Activated CD4-positive, alpha-beta memory T cell treated with anti-CD3 and anti-CD28 coated beads for 36 hours (primary cell): ENCODE measurements at places on chromosomes 1 and 21. TPM values are rescaled to one million over a fixed set of nuclear protein-coding genes. Genes with fewer than 3 reads are reported as not detected.

DNA sequence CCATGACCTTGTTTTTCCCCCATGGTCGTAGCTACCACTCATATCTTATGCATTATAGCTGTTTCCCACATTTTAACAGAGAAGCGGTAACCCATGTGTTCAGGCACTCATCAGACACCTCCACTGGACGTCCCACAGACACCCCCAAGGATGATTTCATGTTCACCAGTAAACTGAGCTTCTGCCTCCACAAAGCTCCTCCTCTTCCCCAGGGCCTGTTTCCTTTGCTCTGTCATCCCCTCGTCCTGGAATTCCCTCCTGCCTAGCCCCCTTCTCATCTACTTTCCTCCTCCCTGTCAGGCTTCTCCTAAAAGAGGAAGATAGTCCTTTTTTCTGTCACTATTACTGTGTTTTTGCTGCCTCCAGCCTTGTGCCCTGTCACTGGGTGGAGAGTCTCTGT is 111.2 kb downstream of the OMA1 start:
- DNase-seq, result no peak

DNA sequence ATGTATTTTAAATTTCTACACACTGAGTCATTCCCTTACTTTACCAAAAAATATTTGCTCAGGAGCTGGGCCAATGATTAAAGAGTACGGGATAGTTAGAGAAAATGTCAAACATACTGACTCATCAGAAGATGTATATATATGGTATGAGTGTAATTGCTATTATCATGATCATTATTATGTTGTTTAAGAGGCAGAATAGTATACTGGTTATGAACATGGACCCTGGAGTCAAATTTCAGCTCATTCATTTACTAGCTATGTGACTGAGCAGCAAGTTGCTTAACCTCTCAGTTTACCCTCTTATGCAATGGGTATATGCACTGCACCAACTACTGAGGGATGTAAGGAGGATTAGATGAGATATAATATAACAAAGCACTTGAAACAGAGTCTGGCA is 41.2 kb upstream of the USH2A start:
- DNase-seq, result no peak

GRCh38 chr1:153869486-153869885 is 53.3 kb downstream of the GATAD2B start:
- DNase-seq, result no peak

DNA sequence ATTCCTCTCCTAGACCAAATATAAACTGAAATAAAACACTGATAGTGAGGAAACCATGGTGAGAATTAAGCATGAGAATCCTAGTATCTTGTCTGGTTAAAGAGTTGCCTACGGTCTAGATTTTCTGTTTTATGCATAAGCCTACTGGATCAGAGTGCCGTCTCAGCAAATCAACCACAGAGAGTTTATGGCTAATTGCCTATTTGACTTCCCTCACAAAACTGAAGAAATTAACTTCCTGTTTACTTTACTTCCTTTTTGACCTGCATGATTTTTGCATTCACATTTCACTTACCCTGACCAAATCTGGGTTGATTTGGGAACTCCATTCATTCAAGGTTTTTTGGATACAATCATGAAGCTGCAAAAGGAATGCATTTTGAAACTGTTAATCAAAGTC is 5.0 kb downstream of the GCLM start:
- DNase-seq, result no peak

DNA sequence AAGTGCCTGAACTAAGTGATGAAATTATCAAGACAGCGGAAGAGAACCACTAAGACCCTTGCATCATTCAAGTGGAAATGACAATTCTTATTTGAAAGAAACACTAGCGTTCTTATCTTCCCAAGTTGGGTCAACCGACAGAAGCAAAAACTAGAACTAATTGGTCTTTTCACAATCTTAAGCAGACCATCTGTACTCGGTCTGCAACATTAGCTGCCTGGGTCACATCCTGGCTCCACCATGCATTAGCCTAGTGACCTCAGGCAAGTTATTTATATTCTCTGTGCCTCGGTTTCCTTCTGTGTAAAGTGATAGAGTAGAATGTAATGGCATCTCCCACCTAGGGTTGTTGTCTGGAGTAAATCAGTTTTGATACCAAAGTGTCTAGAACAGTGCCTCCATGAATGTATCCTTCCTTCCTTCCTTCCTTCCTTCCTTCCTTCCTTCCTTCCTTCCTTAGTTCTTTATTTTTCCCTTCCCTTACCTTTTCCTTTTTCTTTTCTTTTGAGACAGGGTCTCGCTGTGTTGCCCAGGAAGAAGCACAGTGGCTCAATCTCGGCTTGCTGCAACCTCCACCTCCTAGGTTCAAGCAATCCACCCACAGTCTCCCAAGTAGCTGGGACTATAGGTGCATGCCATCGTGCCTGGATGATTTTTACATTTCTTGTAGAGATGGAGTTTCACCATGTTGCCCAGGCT is 6.0 kb downstream of the COLGALT2 start:
- DNase-seq, result no peak

DNA sequence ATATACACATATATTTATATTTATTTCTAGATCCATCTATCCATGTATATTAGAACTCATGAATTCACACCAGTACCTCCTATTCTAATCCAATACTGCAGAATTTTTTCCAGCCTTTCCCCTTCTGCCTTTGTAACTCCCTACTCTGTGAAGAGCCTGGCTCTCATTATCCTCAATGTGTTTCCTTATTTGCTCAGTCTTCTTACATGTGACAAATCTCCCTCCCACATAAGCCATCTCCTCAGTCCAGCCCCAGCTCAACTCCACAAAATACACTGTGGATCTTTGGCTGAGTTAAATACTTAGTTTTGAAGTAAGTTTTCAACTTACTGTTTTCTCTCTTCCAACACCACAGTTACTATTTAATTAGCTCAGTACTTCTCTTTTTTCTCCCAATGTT is 45.7 kb downstream of the ATP5PO start:
- DNase-seq, result no peak

- DNase-seq, result no peak
Observed at GRCh38 chr1:15708486-15709137, 24.5 kb downstream of the PLEKHM2 start.

The PADI1 gene
- not detected for total RNA-seq
